ENCODE measurements at places on chromosomes 4 and X.

GRCh38 chrX:110318664-110318968 is 731 bp upstream of the AMMECR1 start:
- DNase-seq, result no peak

- DNase-seq, result no peak
Measured at GRCh38 chrX:16807976-16808542, 21.8 kb downstream of the TXLNG start.

GRCh38 chr4:120902925-120903324 is 19.6 kb downstream of the PRDM5 start:
- DNase-seq, result no peak

DNA sequence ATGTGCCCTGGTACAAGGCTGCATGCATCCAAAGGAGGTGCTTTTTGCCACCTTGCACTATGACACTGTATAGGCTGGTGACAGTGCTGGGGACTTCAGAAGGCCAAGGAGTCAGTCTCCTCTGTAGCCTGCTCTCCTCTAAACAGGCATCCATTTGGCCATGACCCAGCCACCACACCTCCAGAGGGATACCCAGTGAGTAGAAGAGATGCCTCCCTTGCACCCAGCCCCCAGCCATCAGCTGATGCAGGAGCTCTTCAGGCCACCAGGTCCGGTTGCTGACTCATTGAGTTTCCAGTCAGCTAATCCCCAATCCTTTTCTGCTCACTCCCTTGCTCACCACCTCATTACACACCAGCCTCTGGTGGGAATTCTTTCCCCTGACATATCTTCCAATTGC is 99.8 kb downstream of the PJA1 start:
- DNase-seq, result no peak

DNA sequence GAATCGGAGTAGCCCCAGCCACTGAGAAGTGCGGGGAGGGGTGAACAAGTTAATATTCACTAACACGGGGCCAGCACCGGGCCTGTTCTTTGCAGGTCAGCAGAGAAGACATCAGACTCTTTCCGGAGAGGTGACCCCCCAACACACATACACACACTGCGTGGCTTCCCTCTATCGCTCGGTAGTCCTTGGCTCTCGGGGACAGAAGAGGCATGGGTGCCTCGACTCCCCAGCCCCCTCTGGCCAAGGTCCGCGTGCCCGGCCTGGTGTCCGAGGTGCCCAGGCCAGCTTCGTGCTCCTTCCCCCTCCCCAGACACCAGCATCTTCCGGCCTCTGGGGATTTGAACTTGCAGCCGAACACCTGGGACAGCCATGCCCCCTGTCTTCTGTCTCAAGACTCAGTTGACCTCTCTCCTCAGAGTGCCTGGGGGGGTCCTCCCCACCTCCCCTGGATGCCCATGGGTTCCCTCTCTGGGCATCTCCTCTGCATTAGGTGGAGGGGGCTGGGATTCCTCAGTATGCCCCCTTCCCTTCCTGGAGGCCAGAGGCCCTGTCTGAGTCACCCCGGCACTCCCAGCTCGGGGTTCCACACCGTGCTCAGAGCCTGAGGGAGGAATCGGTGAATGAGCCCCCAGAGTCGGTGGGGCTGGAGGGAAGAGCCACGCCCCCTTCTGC is 104.5 kb downstream of the SORCS2 start:
- DNase-seq, result no peak

Measured in T-helper 22 cell (primary cell).